ENCODE measurements at places on chromosomes 5 and 9.

- DNase-seq, result no peak
Measured at GRCh38 chr5:36613771-36614656, 7.6 kb downstream of the SLC1A3 start.

DNA sequence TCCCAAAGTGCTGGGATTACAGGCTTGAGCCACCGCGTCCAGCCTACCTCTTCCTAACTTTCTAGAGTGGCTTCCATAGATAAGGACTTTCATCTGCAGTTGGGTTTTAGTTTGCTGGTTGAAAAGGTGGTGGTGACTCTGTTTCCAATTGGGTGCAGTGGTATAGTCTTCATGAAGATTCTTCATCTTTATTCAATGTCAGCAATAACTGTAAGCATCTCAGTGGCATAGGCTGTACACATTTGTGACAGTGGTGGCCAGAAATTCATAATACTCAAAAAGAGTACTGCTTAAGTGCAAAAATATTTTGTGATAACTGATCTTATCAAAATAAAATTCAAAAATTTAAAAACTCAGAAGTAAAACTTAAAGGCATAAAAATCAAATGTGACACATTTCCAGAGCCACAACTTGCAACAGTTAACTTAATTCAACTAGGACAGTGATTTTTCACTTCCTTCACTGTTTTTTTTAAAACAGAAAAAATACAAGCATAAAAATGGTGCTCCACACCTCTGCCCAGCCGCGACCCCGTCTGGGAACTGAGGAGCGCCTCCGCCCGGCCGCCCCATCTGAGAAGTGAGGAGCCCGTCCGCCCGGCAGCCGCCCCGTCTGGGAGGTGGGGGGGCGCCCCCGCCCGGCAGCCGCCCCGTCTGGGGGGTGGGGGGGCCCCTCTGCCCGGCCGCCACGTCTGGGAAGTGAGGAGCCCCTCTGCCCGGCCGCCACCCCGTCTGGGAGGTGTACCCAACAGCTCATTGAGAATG lies 56.4 kb upstream of the CDK5RAP2 start:
- DNase-seq, result no peak

DNA sequence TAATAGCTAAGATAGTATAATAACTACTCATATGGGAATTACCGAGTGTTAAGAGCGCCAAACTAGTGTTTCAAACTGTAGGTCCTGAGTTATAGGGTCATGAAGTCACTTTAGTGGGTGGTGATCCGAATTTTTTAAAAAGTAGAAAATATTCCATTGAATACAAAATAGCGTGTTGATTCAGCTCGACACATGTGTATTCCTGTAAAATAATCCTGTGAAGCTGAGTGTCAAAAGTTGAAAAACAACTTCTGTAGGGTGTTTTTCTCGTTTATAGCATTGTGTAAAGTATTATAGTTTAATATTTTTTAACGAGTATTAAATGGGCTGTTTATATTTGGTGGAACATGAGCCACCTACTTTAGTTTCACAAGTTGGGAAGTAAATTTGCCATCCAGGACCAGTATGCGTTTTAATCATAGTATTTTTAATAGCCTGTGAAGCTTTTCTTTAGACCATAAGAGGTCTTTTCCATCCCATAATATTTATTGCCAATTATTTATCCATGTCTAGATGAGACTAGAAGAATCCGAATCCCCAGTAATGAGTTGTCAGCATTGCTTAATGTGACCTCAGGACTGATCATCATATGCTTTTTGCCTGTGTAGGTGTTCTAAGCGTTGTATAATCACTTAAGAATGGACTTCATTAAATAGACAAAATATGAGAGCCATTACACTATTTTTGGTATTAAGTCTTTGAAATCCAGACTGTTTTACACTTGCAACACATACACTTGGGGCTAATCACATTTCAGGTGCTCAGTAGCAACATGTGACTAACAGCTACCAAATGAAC lies 84.1 kb downstream of the PTPDC1 start:
- DNase-seq, result no peak

DNA sequence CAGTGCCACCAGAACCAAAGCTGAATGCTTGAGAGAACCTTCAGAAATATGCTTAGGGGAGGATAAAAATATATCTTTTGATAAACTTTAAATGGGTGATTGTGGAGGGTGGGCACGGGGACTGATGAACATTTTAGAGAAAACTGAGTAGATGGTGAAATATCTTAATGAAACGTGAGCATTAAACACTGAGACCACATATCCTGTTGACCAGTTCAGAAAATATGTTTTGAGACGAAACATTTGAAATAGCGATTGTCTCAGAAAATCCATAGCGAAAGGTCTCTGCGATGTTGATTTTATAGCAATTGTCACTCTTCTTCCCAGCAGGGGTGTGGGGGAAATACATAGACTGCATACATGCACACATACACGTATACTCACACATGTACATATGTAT lies 231.0 kb downstream of the ESM1 start:
- no peak for DNase-seq

- DNase-seq, result no peak
Measured at GRCh38 chr9:126363250-126363649, 36.6 kb downstream of the MVB12B start.

Measured in naive thymus-derived CD8-positive, alpha-beta T cell (primary cell).